ENCODE measurements at places on chromosomes 4 and X. TPM values are rescaled to one million over a fixed set of nuclear protein-coding genes. Genes with fewer than 3 reads are reported as not detected.

SULT1B1 gene
- 15.7 TPM for polyA plus RNA-seq

TRIM2 gene
- polyA plus RNA-seq = 7.5 TPM

P2RY10 gene
- not detected for polyA plus RNA-seq

PWWP3B gene
- 0.08 TPM for polyA plus RNA-seq

GAGE2A gene
- polyA plus RNA-seq = not detected

DNA sequence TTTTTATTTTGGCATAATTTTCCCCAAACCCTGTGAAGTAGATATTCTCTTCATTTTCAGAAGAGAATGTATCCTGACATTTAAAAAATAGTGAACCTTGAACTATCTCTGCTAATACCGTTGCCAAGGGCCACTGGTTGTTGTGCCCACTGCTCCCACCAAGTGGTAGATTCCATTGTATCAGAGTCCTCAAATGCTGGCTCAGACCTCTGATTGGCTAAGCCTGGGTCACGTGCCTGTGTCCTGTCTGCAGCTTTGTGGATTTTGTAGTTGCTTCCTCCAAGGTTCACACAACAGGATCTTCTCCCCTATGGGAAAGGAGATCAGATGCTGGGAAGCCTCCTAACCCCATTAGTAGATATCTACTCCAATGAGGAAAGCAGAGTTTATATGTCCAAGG is 104.8 kb upstream of the CASK start:
- no peak for DNase-seq

DNA sequence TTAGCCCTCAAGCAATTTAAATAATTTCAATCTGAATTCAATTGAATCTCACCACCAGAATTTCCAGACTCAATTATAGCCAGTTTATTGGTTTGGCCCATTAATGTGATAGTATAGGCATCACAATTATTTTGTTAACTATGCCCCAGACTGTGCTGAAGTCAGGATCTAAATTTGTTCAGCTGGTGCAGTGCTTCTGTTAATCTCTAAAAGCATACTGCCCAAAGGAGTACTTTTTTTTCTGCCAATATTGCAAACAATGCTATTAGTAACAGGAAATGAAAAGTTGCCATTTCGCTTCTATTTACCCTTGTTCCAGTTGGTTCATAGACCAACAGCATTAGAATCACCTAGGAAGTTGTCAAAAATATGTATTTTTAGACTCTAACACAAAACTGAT is 171.0 kb downstream of the GPM6A start:
- DNase-seq = no peak

GRCh38 chrX:40543661-40544328 is 37.0 kb upstream of the ATP6AP2 start:
- DNase-seq = no peak

GRCh38 chr4:139887962-139888735 is 222.5 kb downstream of the MGST2 start:
- DNase-seq = no peak

- no peak for DNase-seq
Observed at GRCh38 chr4:113828702-113829101, 67.2 kb upstream of the CAMK2D start.

GRCh38 chr4:116733370-116733769 is 352.0 kb downstream of the TRAM1L1 start:
- no peak for DNase-seq

- no peak for DNase-seq
Observed at GRCh38 chrX:19810802-19811201, 76.6 kb downstream of the SH3KBP1 start.

GRCh38 chrX:1103360-1103759 is 109.1 kb downstream of the CRLF2 start:
- DNase-seq = no peak

GRCh38 chrX:38800981-38801845 is at the start of gene MID1IP1:
Gene MID1IP1, plus strand, starts transcription at chrX:38801459. Its CDS starts 3,488 bp downstream, at chrX:38804947.
- peak; percentile 95 for DNase-seq

- DNase-seq = no peak
Observed at GRCh38 chr4:14864365-14865030, 137.8 kb upstream of the CPEB2 start.

DNA sequence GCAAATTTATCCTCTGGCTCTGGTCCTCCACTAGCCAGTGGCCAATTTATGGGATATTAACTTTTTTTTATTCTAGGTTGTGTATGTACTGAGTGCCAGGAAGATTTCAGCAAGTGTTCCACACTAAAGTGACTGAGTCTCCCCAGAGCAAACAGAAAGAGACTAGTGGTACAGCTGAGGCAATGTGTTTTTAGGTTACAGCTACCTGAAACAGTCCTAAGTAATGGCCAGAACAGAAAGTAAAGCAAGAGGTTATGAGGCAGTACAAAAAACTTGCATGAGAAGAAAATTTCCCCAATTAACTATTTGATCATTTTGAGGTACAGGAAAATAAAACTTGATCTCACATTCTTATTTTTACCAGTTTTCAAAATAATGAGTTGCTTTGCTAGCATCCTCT is 31.2 kb downstream of the PRDM8 start:
- DNase-seq = no peak
